ENCODE measurements at places on chromosomes 16 and 17. TPM values are rescaled to one million over a fixed set of nuclear protein-coding genes. Genes with fewer than 3 reads are reported as not detected.
A peak's percentile ranks its signal among the peaks of the same experiment; 100 is the strongest.

GRCh38 chr16:56601325-56601724 lies 7.1 kb upstream of the MT2A start:
- no peak for DNase-seq

DNA sequence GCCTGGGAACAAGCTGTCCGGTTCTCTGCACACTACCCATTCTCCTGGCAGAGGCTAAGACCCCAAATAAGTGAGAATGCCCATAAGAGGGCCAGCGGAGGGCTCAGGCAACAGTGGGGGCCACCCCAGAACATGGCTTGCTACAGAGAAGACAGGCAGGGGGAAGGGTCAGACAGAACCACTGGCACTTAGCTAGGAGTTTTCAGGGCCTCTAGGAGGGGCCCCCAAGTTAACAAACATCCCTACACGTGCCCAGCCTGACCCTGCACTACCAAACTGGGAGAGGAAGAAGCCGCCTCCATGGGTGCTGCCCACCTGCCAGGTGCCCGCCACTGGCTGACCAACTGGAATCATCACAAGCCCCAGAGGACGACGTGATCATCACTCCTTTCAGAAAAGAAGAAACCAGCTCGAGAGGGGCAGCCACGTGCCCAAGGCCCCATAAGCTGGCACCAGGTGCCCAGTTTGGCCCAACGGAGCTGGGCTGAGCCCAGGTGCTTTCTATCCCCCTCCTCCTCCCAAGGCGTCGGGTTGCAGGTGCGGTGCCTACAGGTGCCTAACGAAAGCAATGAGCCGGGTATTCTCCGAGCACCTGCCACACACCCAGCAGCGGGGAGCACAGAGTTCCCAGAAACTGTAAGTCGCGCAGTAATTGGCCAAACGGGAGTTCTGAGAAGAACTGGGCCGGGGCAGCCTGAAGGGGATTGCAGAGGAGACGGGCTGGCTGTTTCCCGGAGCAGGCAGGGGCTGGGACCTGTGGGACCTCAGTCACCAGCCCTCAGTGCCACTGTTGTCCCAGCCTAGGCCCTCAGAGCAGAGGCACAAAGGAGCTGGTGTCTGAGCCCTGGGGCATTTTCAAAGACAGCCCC lies 13.2 kb downstream of the RPH3AL start:
- peak; percentile 70 for DNase-seq

DNA sequence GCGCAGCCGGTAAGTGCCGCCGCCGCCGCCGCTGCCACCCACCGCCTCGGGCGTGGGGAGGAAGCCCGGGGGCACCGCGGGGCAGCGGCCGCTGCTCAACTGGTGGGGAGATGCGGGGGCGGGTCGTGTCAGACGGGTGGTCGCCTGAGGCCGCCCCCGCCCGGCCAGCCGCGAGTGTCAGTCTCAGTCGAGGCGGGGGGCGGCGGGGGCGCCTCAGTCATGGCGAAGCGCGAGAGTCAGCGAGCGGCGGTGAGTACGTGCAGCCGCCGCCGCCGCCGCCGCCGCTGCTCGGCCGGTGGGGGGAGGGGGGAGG lies 76.2 kb downstream of the CHD9 start:
- no peak for DNase-seq

DNA sequence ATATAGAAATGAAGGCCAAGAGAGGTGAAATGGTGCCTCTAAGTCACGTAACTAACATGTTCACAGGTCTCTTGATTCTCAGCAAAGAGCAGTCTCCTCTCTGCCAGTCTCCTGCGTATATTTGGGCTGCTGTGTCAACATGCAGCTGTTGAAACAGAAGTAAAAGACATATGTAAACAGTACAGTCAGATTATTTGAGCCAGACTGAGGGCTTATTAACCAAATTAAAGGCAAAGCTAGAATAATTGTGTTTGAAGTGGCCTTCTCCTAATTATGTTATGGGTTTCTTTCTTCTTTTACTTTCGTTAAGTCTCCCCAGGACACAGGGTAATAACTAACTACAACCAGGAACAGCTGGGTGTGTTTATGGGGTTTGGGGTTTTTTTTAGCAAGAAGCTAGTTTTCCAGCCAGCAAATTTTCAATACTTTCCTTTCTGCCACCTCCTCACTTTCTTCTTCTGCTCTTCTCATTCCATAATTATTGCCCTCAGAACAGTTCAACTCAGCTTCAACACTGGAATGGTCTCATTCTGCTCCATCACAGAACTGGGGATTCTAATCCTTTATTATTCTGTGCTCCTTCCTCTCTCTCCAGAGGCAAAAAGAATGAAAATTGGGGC lies 18.4 kb downstream of the G6PC1 start:
- DNase-seq: no peak

MYL11 gene
- 3.4 TPM for total RNA-seq

DNA sequence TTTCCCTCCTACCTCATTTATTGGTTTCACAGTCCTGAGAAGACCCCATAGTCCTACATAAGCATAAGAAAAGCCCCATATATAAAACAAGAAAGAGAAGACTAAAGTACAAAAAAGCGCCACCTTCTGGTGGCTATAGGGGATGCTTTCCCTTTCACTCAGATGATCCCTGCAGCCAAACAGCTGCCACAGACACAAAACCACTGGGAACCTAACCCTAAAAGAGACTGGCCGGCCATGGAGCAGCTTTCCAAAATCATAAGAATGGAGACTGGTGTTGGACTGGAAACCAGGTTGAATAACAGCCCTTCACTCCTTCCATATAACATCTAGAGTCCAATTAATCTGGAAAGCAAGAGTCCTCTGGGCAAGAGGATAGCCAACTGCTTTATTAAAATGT lies 11.4 kb downstream of the DYNC1LI2 start:
- peak; percentile 79 for DNase-seq

GRCh38 chr17:37158290-37158689 lies 209.5 kb downstream of the AATF start:
- DNase-seq: no peak

GRCh38 chr17:1482680-1483079 lies 9.8 kb downstream of the MYO1C start:
- DNase-seq: peak; percentile 70

DNA sequence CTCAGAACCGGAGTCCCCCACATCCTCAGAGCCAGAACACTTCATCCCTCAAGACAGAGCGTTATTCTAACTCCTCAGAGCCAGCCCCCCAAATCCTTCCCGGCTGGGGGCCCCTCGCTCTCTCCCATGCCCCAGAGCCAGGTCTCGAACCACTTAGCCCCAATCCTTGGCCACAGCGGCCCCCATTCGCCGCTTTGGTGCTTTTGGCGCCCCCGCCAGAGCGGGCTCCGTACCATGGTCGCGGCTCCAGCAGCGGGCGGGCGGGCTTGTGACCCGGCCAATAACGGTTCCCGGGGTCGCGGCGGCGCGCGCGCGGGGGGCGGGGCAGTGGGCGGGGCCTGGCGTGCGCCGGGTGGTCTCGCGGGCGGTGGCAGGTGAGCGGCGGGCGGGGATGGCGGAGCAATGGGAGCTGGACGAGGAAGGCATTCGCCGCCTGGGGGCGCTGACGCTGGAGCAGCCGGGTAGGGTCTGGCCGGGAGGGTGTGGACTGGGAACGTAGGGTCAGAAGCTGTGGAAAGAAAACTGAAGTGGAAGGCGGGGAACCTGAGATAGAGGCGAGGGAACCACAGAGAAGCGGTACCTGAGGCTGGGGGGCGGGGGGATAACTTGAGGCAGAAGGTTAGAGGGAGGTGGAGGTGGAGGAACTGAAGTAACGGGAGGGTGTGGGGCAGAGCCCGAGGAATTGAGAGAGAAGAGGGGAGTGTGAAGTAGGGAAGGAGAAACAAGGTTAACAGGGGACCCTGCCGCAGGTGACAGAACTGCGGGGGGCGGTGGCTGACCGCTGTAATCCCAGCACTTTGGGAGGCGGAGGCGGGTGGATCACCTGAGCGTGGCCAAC lies at the start of the genes KCTD19 and LRRC36:
Gene KCTD19, minus strand, starts transcription at position 270 of the 838 bp plus-strand sequence. Its CDS starts 34 bp downstream, at position 236.
Gene LRRC36, plus strand, starts transcription at position 344 of the 838 bp plus-strand sequence. Its CDS starts 48 bp downstream, at position 392.
- DNase-seq: peak; percentile 99

OR3A3 gene
- not detected for total RNA-seq

KREMEN2 gene
- 20.9 TPM for total RNA-seq

PHB1 gene
- 310 TPM for total RNA-seq

GRCh38 chr17:79159926-79160325 lies 85.3 kb downstream of the ENGASE start:
- DNase-seq: no peak

REXO5 gene
- total RNA-seq: 9.5 TPM

DNA sequence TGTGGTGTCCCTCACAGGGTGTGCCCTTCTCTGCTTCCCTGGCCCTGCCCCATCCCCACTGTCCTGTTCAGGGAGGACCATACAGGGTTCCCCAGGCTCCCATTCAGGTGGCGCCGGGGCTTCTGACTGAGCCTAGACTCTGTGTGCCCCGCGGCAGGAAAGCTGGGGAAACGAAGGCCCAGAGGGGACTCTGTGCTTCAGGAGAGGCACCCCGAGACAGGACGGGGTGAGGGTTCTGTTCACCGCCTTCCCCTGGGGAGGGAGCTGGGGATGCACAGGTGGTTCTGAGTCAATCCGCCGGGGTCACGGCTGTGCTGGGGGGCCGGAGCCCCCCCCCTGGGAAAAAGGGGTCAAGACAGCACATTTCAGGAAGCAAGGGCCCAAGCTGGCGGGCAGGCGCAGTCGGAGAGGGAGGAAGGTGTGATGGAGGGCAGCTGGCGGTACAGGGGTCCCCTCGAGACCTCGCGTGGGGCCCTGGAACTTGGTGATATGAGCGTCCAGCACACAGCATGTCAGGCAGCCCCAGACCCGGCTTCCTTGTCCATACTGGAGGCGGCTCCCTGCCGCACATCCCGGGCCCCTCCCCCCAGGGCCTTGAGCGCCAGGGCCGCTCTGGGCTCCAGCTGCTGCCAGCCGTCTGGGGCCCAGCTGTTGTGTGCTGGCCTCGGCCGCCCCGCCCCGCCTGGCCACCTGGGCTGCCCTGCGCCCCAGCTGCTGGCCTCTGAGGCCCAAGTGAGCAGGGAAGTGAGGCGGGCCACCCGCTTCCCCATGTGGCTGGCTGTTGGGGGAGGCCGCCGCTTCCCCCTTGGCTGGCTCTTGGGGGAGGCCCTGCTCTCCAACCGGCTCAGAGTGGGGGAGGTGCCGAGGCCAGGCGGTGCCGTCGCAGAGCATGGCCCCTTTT lies 5.6 kb upstream of the NOTUM start:
- DNase-seq: peak; percentile 88

USP32 gene
- total RNA-seq: 91.5 TPM

TMEM235 gene
- not detected for total RNA-seq

DNA sequence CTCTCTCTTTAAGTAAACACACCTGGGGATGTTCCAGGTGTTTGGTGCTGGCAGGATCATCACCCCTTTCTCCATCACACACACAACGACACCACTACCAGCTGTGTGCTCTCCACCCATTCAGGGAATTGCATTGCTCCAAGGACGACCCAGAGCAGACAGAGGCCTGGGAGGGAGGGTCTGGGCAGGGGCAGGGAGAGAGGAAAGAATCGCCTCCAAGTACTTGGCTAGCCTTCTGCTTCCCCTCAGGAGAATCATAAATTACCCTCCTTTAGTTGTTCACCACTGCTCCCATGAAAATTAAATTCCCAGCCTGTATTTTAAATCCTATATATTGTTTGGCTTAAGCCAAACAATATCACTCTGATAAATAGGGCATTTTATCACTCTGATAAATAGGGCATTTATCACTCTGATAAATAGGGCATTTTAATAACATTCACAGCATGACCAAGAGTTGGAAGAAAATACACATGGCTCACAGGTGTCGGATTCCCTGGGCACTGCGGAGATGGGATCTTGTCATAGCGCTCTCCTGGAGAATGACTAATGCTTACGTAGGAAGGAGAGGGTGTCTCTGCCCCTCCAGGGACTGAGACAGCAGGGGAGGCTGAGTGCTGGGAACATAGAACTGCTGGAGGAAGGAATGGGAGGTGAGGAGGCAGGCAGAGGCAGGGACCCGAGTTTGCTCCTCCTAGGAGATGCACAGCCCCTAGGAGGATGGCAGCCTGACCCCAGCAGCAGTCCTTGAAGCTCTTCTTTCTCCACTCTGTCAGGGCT lies 673.6 kb downstream of the HS3ST4 start:
- DNase-seq: peak; percentile 17

GRCh38 chr16:11093572-11094074 lies 149.3 kb downstream of the CLEC16A start:
- DNase-seq: no peak

DNA sequence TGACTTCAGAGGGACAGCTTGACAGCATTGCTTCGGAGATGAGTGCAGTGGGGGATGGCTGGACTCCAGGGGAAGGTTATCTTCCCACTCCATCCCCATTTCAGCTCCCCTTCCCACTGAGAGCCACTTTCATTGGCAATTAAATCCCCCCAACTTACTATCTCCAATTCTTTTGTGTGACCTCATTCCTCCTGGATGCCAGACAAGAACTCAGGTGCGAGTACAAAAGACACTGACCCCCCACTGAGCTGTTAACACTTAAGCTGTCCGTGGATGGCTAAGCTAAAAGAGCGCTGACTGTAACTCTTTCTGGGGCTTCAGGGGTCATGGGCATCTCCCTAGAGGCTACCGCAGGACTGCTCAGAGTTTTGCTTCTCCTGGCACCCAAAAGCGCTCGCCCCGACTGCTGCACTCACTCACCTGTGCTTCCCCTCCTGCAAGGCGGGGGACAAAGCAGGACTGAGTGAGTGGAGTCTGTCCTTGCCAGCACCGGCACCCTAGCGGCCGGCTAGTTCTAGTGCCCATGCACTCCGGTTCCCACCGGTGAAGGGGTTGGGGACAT lies 44.8 kb upstream of the FBXO47 start:
- DNase-seq: peak; percentile 54

CRYM gene
- total RNA-seq: 7.1 TPM

DNA sequence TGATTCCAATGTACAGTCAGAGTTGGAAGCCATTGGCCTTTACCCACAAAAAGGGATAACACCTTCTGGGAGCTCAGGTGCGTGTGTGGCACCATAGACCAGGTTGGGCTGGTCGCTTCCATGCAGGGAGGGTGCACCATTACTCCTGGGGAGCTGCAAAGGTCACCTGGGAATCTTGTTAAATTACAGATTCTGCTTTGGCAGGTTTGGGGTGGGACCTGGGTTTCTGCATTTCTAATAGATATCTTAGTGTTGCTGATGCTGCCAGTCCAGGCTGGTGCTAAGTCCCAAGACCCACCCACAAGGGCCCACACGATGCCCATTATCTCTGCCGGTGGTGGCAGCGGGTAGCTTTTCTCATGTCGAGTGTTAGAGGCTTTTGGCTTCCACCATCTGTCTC lies 148.3 kb upstream of the CACNG5 start:
- no peak for DNase-seq

RANBP10 gene
- 7.3 TPM for total RNA-seq

DNA sequence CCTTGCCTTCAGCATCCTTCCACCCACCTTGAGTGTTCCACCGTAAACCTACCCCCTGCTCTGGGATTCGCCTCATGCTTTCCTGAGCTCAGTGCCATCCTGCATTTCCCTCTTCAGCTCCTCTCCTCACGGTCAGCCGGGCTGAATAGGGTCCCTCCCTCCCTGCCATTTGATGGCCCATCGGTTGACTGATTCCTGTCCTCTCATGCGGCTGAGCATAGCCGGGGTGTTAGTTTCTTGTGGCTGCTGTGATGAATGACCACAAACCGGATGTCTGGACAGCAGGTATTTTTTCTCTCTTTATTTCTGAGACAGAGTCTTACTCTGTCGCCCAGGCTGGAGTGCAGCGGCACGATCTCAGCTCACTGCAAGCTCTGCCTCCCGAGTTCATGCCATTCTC lies 44.1 kb upstream of the MGAT5B start:
- peak; percentile 26 for DNase-seq

GRCh38 chr16:49011901-49012300 lies 269.7 kb downstream of the CBLN1 start:
- DNase-seq: no peak

EMP2 gene
- total RNA-seq: 8.1 TPM

- peak; percentile 95 for DNase-seq
Observed at GRCh38 chr16:85126705-85127378, 14.6 kb upstream of the CIBAR2 start.

- peak; percentile 98 for DNase-seq
Observed at GRCh38 chr17:79810130-79811010, 13.5 kb upstream of the CBX8 start.

GRCh38 chr16:11386791-11387546 lies 41.7 kb downstream of the RMI2 start:
- peak; percentile 96 for DNase-seq

NPTX1 gene
- total RNA-seq: 4.2 TPM

Data from H7 (cell line).